ENCODE measurements at places on chromosomes 5 and 9.

DNA sequence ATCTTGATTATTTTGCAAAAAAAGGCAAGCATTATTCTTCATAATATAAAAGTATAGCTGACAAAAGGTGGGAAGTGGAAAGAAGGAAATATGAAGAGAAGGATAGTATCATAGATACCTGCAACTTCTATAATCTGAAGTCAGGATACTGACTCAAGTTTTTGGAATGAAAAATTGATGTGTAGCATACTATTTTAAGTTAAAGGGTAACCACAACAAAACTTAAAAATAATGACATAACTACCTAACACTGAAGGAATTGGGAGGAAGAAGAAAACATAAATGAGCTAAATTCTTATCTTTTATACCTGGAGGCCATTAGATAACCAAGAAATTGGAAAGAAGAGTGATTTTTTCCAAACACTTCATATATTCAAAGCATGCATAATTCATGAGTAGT lies 51.8 kb upstream of the TLE1 start:
- DNase-seq, result no peak

DNA sequence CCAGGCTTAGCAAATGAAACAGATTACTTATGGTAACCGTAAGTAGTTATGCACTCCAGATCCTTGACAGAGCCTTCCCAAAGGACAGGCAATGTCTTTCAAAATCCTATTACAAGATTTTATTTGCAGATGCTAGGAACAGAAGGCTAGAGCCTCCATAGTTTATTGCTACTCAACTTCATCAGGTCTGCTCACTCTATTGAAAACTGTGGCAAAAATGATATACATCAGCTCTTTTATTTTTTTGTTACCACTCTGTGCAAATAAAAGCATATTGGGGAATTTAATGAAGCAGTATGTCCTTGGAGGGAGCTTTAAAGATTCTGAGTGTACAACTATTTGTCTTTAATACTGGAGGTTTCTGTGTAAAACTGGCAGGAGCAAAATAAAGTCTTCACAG lies 46.5 kb downstream of the SLC44A1 start:
- no peak for DNase-seq

GRCh38 chr9:112042769-112043168 lies 132.3 kb downstream of the SUSD1 start:
- no peak for DNase-seq

GRCh38 chr9:132773764-132774339 lies 103.6 kb downstream of the GTF3C4 start:
- DNase-seq, result no peak

- no peak for DNase-seq
Measured at GRCh38 chr5:134567641-134568336, 42.3 kb downstream of the JADE2 start.

- DNase-seq, result no peak
Measured at GRCh38 chr9:26058111-26058895, 380.1 kb upstream of the TUSC1 start.

DNA sequence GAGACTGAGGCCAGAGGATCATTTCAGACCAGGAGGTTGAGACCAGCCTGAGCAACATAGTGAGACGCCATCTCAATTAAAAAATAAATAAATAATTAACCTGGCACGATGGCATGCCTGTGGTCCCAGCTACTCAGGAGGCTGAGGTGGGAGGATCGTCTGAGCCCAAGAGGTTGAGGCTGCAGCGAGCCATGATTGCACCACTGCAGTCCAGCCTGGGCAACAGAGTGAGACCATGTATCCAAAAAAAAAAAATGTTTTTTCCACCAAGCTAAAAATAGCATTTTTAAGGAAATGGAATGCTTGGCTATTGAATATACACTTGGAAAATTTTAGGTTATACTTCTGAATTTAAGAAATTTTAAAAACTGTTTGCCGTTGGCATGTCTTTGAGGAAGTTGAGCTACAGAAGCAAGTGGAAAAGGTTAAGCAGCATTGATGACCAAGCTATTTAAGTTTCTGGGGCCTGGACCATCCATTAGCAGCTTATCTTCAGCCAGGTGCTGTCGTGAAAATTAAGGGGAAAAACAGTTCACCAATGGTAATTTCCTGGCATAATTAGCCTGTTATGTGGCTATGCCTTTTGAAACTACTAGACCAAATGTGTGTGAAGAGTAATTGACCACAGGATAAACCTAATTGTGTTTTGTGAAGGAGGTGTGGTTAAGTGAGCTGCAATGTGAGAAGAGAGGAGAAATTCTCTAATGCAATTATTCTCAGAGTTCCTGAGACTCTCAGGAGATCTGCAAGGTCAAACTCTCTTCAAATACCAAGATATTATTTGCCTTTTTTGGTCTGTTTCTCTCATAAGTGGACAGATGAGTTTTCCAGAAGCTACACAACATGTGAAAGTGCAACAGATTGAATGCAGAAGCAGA lies 21.0 kb downstream of the F2R start:
- no peak for DNase-seq

DNA sequence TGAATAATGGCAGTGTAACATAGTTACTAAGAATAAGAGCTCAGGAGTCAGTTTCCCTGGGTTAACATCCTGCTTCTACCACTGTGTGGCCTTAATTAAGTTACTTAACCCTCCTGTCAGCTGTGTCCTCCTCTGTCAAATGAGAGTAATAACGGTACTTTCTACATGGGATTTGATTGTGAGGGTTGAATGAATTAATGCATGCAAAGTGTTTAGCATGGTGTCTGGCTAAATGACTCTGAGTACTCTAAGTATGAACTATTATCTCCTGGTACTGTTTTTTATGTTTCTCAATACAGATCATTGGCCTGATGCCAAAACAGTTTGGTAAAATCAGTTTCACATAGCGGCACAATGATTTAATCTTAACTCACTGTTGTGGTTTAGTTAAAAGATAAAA lies 19.6 kb downstream of the ZNF131 start:
- no peak for DNase-seq

DNA sequence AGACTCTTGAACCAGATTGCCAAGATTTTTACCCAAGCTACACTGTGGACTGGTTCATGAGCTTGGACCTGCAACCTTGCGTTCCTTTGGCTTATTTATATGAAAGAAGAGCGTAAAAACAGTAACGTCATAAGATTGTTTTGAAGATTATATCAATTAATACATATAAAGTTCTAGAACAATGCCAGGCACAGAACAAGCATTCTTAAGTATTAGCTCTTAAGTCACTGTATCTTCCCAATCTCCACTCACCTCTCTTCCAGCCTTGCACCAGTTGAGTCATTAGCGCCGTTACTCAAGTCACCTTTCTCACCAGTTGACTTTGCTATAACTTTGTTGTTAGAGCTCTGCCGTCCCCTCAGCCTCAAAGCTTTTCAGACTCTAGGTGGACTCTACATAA lies 415.7 kb downstream of the PLK2 start:
- DNase-seq, result no peak

GRCh38 chr5:145028626-145029025 lies 806.5 kb downstream of the PRELID2 start:
- DNase-seq, result no peak

GRCh38 chr9:88802533-88802932 lies 188.7 kb upstream of the S1PR3 start:
- no peak for DNase-seq

DNA sequence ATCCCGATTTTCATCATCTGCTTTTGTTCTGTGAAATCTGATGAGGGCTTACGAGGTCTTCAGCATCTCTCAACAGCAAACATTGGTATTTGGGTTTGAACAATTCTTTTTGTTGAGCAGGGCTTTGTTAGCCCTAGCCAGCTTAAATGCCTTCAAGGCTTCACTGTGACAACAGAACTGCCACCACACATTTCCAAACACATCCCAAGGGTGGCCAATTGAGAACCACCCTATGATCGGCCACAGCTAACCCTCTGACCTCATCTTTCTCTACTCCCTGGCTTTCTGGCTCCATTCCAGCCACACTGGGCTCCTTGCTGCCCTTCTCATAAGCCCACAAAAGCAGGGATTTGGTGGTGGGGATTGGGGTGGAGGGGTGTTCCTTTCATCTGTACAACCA lies 17.6 kb downstream of the MTX3 start:
- no peak for DNase-seq

GRCh38 chr9:97506306-97506705 lies 4.8 kb downstream of the TMOD1 start:
- no peak for DNase-seq

DNA sequence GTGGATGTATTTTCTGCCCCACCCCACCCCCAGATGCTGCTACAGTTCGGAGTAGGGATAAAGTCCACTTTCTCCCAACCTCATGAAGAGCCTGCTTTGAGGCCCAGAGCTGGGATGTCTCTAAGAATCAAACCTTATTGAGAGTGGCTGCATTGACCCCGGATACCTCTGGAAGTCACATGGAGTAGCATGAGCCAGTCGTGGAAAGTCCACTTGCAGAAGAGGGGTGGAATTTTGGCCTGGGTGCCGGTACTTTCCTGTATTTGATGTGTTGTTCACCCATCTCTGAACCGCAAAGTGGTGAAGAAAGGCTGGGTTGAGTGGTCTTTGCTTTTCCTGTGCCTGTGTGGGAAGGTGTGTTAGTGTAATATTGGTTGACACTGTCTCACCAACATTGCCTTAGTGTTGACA lies 3.7 kb downstream of the OTULIN start:
- no peak for DNase-seq

DNA sequence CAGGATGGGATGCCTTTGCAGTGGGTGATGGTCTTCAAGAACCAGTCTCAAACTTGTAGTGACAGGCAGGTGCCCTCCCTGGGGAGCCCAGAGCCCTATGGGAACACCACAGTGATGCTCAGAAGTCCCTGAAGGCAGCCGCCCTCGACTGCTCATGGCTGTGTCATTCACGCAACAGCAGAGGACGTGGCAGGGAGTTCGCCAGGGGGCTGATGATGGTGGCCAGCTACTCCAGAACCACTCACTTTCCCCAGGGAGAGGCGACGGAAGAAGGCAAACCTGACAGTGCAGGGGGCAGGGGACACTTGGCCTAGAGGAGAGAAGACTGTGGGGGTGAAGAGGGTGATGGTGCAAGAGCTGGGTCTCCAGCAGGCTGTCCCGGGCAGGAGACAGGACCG lies 4.0 kb downstream of the IL13 start:
- no peak for DNase-seq

- no peak for DNase-seq
Measured at GRCh38 chr5:178487911-178488600, 102.1 kb downstream of the COL23A1 start.

- DNase-seq, result no peak
Measured at GRCh38 chr9:37284636-37285035, 137.9 kb upstream of the GRHPR start.

DNA sequence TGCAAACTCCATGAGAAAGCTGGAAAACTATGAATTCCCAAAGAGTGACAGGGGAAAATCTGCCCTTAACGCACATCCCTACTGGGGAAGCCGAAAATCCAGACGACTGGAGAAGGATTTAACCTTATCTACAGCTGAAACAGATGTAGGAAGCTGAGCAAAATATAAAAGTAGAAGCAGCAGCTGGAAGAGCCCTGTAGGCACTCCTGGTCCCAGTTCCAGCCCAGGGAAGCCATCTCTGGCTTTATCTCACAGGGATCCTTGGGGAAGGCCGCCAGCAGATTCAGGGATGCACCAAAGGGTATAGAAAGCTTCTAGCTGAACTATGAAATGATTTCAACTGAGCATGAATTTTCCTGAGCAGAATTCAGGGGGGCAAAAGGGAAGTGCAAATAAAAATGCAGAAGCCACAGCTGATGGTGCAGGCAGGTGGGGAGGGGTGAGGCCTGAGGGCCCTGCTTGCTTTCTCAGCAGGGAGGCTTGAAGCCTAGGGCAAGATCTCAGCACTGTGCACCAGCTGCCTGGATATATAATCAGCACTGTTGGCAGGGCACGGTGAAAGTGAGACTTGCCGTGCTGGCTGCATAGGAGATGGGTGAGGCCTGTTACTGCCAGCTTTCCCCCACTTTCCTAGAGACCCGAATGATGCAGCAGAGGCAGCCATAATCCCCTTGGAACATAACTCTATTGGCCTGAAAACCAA lies 2019.5 kb upstream of the NUDT12 start:
- DNase-seq, result no peak

DNA sequence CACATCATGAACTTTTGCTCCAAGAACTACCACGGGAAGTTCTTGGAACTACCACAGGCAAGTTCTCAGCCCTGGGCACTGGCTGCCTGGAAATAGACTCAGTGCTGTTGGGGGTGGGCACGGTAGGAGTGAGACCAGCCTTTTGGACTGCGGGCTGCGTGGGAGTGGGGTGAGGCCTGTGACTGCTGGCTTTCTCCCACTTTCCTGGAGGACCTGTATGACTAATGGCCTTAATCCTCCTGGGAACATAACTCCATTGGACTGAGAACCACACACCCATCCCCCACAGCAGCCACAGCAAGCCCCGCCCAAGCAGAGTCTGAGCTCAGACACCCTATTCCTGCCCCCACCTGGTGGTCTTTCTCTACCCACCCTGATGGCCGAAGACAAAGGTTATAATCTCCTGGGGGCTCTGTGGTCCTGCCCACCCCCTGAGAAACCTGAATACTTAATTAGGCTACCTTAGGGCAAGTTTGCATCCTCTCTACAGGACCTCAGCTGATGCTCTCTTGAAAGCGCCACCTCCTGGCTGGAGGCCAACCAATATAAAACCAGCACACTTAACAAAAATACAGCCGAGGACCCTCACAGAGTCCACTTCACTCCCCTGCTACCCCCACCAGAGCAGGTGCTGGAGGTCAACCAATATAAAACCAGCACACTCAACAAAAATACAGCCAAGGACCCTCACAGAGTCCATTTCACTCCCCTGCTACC lies 112.6 kb downstream of the CACNA1B start:
- no peak for DNase-seq

- DNase-seq, result no peak
Measured at GRCh38 chr5:60540856-60541805, 158.8 kb downstream of the DEPDC1B start.

DNA sequence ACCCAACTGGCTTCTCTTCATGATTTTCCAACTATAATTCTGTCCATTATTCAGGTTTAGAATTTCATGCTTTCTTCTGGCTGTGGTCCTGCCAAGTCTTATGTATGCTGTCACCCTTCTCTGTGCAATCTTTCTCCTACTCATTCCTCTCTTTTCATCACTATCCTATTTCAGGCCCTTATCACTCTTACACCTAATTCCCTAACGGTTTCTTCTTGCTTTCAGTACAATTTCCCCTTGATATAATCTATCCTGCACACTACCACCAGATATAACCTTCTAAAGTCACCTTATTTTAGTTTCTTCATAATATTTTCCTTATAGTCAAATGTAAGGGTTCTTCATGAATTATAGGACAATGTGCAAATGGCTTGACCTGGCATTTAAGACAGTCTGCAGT lies 436.2 kb downstream of the RAB3C start:
- DNase-seq, result no peak

- DNase-seq, result no peak
Measured at GRCh38 chr5:128082551-128083032, 974 bp upstream of the SLC12A2 start.

DNA sequence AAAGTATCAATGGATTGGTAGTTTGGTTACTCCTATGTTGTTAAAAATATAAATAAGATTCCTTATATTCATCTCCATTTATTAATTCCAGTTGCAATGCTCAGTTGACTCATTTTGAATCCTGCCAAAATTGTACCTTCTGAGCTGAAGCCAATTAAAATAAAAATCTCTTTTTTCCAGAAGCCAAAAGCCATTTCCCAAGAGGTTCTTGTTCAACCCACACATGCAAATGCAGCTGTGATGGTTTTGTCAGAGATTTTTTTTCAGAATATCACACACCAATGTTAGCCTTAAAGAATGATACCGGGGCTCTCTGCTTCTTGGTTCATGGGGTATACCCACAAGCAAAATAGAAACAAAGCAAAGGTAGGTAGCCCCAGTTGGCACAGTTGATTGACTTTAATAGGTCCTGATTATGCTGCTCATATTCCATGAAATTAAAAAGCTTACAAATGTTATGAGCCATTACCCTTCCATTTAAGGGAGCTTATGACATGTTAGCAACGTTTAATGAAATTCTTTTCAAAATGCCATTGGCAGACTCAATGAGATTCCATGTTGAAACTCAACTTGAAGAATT lies 208.0 kb downstream of the SGCD start:
- DNase-seq, result no peak

All from hypothalamus (tissue), 51 donors.